ENCODE measurements at places on chromosomes 5 and 9. TPM values are rescaled to one million over a fixed set of nuclear protein-coding genes. Genes with fewer than 3 reads are reported as not detected.

GRCh38 chr9:459491-460444 lies 245.1 kb downstream of the DOCK8 start:
- no peak for DNase-seq

GRCh38 chr5:126587551-126588390 lies 7.2 kb downstream of the ALDH7A1 start:
- DNase-seq, result no peak

GRCh38 chr5:144458216-144458615 lies 287.5 kb downstream of the KCTD16 start:
- DNase-seq, result no peak

- no peak for DNase-seq
These were observed 45.2 kb upstream of the HMCN2 start for GRCh38 chr9:130220352-130220751.

- peak; percentile 24 for DNase-seq
These were observed 145.0 kb upstream of the COL5A1 start for GRCh38 chr9:134496413-134497282.

DNA sequence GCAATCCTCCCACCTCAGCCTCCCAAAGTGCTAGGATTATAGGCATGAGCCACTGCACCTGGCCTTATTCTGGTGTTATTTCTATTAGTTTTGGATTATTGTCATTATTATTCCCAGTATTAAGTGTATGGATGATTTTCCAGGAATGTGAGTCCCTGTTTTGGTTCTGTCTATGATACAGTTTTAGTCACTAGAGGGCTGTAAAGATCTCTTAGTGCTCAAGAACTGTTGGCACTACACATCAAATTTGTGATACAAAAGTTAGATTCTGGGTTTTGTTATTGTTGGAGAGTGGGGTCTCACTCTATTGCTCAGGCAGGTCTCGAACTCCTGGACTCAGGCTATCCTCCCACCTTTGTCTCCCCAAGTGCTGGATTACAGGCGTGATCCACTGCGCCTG lies 12.1 kb downstream of the CCL28 start:
- no peak for DNase-seq

DNA sequence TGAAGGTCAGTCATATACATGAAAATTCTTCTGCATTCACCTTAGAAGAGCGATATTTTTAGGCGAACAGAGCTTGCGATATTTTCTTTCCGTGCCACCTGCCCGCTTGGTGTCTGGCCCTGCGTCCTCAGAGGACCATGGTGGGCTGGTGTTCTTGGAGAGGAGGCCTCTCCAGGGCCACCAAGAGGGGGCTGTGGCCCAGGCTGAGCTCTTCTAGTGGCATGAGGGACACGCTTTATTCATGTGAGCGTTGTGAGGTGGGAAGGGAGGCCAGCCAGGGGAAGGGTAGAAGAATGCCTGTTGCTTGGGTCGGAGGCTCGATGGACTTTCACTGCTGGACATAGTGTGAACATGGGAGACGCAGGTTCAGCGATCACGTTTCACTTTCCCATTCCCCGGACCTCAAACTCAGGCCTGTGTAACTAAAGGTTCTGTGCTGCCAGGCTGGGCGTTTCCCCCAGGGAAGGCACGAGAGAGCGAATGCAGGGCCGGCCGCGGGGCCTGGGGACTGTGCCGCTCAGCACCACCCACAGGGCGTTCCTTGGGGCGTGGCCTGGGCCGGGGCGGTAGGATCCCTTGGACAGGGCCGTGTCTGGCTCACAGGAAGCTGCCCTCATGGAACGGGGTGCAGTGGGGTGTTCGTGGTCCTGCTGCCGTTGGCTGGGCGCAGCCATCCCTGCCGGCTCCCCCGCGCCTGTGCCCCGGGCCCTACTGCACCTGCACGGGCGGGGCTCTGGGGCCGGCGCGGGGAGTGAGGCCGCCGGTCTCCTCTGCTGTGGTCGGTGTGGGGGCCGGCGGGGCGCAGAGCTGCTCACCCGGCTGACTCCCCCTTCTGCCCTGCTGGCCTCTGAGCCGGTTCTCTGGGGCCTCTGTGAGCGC lies 40.7 kb upstream of the CLPTM1L start:
- peak; percentile 92 for DNase-seq

The NUTM2F gene
- not detected for total RNA-seq

The MVB12B gene
- 11.8 TPM for total RNA-seq

The ASPN gene
- total RNA-seq, result 4.5 TPM

The GPR151 gene
- not detected for total RNA-seq

The URM1 gene
- total RNA-seq, result 51.6 TPM

All from left ventricle myocardium superior (tissue), 1 donor.